Stimulated activated CD4-positive, alpha-beta T cell treated with anti-CD3 and anti-CD28 coated beads, Interleukin-12 subunit alpha, Interleukin-12 subunit beta, amount 100 ng/mL, for 24 hours (primary cell): ENCODE measurements at places on chromosomes 2 and 18.

DNA sequence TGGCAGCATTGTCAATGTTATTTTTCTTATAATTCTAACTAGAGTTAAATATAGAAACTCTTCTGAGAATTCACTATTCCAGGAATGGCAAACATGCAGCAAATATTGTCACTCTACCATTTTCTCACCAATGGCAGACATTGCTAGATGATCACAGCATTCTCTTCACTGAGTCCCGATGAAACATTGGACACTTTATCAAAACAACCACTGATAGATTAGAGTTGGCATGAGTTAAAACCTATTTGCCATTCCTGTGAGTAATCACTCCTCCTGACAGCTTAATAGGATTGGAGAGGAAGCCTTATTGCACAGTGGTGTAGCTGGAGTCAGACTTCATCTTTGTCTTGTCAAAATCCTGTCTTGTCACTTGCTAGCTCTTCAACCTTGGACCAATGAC, 163.9 kb upstream of the THUMPD2 start:
- no peak for DNase-seq

DNA sequence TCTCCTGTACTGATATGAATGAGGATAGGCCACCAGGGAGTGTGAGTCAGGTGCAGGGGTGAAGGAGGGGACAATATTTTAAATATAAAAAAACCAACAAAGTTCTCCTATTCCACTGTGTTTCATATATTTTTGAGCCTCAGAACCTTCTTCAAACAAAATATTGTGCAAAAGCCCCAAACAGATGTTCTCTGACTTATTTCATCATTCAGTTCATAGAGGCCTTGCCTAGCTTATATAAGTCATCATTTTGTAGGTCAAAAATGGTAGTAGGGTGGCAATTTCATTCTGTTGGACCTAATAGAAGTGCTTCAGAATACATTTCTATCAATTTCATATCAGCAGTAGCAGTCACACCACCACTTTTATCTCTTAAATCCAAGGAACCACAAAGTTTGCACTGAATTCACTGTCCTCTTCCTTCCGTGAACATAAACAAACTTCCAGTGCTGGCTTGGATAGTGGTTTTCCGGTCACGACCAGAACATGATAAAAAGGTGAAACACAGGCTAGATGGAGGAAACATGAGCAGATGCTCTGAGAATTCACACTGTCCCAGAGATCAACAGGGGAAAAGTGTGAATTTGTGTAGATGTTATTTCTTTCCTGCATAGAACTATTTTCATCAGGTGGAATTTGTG, 99.1 kb downstream of the EN1 start:
- no peak for DNase-seq

DNA sequence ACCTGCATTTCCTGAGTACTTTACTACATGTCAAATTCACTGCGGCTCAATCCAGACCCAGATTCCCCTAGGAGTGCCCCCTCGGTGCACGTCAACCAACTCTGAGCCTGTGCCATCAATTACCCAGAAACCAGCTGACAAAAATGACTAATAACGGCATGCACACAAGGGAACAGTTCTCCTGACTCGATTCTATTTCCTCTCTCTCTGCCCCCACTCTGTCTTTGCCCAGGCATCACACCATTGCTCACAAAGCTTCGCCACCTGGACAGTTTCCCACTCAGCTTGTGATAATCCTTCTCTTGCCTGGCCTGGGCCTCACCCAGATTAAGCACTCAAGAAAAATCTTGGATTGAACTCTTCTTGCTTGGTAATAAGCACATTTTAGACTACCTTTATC, 115.3 kb upstream of the NDUFV2 start:
- DNase-seq, result no peak

DNA sequence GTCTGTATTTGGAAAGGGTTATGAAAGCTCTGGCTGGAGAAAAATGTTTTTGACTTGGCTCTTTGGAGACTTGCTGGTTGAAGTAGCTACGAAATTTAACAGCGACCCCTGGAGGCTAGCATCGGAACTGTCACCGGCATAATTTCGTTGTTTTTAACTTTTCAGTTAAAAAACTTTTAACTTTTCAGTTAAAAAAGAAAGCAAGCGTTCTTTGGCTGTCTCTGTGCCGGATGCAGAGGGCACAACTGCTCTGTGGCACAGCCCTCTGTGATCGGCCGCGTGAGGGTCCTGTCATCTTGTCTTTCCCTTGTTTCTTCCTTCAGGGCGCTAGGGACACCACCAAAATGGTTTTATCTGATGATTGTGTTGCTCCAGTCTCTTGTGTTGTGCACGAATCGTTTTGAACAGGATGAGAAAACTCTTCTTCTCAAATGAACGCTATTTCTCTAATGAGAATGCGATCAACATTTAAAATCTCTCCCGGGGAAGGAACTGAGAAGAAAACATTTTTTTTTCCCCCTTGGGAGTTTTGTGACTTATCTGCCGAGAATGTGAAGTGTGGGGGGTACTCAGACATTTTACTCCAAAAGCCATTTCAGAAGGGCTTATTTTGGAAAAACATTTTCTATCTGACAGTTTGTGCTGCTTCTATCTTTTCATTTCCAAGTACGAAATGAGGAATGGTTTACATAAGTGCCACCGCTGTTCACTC, 57.1 kb downstream of the ADCYAP1 start:
- DNase-seq, result no peak

DNA sequence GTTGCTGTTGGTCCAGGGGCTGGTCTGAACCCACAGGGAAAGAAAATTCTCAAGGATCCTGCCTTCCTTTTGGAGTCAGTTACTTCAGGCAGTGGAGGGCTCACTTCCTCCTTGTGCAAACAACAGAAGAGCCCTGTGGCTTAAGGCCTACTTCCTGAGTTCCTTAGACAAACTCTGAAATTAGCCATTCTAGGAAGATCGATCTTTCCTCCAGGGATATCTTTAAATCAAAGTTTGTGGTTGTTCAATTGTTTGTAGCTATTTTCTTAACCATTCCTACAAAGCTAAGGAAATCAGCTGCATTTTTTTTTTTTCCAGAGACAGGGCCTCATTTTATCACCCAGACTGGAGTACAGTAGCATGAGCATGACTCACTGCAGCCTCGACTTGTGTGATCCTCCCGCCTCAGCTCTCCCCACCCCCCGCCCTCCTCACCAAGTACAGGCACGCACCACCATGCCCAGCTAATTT, 156.0 kb downstream of the TANC1 start:
- no peak for DNase-seq

DNA sequence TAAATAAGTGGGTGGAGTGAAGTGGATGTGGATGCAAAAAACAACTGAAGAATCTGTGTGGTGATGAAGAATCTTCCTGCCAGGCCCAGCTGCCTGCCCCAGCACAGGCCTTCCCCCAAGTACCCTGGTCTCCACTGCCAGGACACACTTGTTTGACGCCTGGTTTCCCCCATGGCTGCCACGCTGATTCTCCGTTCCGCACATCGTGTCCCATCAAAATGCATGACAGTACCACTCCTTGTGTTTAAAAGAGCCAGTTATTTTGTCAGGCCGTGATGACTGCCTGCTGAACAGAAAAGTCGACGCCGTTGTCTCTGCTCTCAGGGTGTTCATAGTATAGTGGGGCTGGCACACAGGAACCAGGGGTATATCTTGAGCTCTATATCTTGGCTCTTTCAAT, 50.3 kb upstream of the KYNU start:
- no peak for DNase-seq

DNA sequence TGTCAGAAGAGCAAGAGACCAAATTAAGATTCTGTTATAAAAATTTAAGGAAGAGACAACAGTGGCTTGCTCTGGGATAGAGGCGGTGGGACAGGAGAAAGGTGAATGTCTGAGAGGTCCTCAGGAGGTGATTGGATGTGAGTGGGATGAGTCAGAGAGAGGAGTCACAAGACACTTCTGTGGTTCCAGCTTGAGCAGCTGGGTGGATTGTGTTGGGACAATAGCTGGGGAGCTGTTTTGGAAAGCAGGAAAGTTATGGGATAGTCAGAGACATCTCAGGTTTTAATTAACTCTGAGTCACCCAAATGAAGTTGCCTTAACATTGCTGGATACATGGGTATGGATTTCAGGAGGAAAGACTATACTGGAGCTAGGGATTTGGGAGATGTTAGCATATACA, 218.0 kb upstream of the TRIB2 start:
- no peak for DNase-seq

DNA sequence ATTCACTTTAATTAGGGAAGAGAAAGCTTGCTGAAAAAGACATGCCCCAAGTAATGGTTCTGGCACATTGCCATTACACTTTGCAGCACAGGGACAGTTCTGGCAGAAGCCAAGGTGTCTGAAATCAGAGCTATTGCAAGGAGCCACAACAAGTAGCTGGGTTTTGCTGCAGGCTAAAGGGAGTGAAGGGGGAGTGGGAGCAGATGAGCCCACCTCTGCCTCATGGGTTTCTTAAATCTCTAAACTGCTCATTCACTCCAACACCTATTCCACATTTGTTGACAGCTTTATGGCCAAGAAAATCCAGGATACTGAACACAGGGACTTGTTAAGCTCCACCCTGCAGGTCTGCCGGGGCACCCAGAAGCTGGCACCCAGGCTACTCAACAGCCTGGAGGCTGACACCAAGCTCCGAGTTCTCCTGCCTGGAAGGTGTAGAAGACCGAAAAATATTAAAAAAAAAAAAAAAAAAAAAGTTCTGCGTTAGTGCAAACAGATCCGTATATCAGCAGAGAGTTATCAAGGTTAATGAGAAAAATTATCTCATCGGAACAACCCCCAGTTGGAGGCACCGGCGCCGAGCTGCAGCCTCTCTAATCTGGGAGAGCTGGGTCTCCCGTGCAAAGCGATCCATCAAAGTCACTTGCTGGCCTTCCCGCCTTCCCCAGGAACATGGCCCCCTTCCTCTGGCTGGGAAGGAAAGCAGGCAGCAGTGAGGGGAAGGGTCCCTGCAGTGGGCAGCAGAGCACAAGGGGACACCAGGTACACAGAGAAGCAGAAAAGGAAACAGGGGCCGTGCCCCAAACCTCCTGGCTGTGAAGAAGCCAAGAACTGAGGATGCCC, 123.7 kb downstream of the HNMT start:
- no peak for DNase-seq

DNA sequence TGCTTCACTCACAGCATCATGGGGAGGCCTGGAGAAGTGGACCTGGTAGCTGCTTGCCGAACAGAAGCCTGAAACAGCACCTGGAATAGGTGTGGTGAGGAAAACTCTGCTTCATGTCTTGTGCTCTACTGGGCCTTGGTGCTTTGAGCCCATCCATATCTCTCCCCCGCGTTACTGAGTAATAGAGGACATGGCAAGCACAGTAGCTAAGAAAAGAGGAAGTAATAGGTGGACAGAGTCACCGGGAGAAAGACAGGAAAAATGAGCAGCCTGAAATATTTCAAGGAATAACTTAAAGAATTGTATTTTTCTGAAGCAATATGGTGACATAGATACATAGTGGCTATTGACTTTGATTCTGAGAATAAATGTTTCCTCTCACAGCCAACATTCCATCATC, 14.0 kb upstream of the HNMT start:
- DNase-seq, result no peak
